ENCODE measurements at places on chromosomes 5 and 9. TPM values are rescaled to one million over a fixed set of nuclear protein-coding genes. Genes with fewer than 3 reads are reported as not detected.

GRCh38 chr5:140202078-140202477, 27.1 kb downstream of the CYSTM1 start:
- DNase-seq: peak; percentile 47

DNA sequence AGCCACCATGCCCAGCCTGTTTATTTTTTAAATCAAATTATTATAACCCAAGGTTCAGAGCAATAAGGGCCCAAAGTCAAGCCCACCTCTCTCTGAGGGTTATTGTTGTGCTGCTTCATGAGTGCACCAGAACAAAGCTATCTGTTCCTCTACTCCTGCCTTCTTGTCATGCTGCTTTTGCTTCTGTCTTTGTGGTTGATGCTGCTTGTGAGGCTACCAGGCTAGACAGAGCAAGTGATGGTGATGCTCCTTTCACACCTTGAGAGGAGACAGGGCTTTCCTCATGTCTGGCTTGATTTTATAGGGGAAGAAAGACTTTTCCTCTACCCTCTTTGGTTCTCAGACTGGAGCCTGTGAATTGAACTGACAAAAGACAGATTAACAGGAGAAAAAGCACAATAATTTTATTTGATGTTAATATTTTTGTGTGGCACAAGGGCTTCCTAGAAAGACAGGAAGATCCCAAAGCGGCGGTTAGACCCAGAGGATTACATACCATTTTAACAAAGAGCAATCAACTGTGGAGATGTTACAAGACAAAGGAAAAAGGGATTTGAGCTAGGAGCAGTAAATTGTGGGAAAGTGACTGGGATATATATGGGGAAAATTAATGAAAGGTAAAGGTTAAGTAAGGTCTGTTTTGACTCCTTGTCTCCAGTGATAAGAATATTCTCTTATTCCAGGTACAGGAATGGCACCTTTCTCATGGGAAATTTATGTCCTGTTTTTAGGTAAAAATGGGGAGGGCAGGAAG, 4.4 kb upstream of the CD180 start:
- no peak for DNase-seq

The PCDHA1 gene
- total RNA-seq: not detected

- DNase-seq: no peak
These were observed 3.5 kb downstream of the DMXL1 start for GRCh38 chr5:119074419-119074818.

DNA sequence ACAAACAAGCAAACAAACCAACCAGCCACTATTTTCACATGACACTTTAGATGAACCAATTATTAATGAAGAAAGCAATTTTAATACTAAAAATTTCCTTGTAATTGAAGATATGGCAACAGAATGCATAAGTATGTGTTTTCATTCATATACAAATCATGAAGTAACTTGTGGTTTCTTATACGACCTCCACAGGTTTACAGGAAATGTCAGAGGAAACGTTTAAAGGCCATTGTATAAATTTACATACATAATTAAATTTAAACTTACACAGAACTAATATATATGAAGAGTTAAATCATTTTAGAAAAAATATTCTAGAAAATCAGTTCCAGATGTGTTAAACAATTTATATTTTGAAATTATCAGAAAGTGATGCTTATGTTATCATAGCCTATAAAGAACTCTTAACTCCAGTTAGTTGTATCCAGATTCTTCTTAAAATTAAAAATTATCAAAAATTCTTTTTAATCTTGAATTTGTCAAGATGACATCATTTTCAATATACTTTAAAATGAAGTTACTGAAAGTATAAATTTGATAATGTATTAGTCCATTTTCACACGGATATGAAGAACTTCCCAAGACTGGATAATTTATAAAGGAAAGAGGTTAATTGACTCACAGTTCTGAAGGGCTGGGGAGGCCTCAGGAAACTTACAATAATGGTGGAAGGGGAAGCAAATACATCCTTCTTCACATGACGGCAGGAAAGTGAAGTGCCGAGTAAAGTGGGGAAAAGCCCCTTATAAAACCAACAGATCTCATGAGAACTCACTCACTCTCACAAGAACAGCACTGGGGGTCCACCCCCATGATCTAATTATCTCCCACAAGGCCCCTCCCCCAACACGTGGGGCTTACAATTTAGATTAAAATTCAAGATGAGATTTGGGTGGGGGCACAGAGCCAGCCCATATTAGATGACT, 192.0 kb downstream of the PIK3R1 start:
- no peak for DNase-seq

DNA sequence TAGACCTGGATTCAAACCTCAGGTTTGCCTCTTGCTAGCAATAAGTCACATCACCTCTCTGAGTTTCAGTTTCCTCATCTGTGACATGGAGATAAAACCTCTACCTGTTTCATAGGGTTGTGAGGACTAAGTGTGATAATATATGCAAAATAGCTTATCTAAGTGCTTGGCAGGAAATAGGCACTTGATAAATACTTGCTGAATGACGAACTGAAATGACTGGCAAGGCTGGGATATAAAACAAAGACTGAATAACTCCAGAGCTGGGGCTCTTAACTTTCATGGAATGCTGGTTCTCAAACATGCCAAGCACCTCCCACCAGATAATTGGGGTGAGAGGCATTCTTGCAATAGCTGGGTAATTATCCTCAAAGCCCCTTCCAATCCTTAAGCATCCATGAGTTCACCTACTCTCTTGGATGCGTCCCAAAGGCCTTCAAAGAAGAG, 87.6 kb downstream of the ADRB2 start:
- DNase-seq: peak; percentile 96
